Stimulated activated CD4-positive, alpha-beta T cell treated with anti-CD3 and anti-CD28 coated beads, Interleukin-1b, Interleukin-23, amount 100 ng/mL, for 48 hours (primary cell): ENCODE measurements at places on chromosomes 16 and 17.
A peak's percentile ranks its signal among the peaks of the same experiment; 100 is the strongest.

DNA sequence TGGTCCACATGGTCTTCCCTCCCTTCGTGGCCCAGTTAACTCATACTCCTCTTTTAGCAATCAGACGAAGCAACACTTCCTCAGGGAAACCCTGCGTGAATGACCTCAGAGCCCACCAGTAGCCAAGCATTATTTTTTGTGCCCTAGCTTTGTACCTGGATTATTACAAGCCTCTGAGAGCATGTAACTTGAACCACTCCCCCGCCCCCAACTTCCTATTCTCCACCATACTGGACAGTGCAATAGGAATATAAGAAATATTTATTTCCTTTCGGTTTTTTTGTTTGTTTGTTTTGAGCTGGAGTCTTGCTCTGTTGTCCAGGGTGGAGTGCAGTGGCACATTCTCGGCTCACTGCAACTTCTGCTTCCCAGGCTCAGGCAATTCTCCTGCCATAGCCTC lies 2.9 kb downstream of the CPPED1 start:
- DNase-seq, result no peak

GRCh38 chr17:47733674-47734410 lies 806 bp downstream of the TBX21 start:
- DNase-seq, result no peak

DNA sequence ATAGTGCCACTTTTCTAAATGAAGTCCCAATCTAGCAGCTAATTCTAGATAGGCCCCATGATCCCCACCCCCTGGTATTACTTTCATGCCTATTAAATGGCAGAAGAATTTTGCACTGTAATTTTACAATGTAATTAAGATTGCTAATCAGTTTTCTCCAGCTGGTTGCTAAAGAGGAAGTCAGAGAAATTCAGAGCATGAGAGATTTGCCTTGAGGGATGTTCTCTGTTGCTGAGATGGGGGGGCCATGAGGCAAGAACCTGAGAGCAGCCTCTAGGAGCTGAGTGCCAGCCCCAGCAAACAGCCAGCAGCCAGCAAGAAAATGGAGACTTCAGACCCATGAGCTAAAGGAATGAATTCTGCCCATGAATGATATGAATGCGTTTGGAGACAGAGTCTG lies 38.9 kb downstream of the SHCBP1 start:
- no peak for DNase-seq

- DNase-seq, result no peak
Observed at GRCh38 chr17:15479703-15480102, 12.3 kb upstream of the CDRT4 start.

DNA sequence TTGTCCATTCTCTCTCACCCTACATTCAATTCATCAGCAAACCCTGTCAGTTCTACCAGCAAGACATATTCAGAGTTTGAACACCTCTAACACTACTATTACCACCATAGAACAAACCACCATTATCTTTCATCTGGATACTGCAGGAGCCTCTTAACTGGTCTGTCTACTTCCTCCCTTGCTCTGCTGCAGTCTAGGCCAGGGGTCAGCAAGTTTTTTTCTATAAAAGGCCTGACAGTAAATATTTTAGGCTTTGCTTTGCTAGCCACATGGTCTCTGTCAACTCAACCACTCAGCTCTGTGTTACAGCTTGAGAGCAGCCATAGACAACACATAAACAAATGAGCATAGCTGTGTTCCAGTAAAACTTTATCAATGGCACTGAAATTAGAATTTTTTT lies 13.8 kb downstream of the KCTD19 start:
- no peak for DNase-seq

DNA sequence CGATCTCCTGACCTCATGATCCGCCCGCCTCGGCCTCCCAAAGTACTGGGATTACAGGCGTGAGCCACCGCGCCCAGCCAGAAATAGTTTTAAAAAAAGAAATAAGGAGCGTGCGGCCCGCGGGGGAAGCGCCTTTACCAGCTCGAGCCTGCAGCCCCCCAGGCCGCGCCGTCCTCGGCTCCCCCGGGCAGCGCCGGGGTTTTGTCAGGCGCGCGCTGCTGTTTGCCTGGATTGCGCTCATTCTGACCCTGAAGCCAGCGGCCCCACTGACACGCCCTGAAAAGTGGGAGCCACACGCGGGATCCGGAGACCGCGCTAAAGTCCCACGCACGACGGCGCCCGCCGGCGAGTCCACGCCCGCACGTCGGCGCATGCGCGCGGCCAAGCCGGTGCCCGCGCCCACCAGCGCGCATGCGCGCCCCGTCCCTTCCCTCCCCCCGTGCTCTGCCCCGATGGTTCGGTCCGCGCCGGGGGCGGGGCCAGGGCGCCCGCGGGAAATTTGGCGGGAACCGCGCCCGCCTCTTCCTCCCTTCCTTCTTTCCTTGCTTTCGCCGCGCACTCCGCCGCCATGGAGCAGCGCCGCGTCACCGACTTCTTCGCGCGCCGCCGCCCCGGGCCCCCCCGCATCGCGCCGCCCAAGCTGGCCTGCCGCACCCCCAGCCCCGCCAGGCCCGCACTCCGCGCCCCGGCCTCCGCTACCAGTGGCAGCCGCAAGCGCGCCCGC lies at the start of gene CDT1:
Gene CDT1, plus strand, starts transcription at position 526 of the 724 bp plus-strand sequence. Its CDS starts 43 bp downstream, at position 569.
- peak; percentile 84 for DNase-seq

DNA sequence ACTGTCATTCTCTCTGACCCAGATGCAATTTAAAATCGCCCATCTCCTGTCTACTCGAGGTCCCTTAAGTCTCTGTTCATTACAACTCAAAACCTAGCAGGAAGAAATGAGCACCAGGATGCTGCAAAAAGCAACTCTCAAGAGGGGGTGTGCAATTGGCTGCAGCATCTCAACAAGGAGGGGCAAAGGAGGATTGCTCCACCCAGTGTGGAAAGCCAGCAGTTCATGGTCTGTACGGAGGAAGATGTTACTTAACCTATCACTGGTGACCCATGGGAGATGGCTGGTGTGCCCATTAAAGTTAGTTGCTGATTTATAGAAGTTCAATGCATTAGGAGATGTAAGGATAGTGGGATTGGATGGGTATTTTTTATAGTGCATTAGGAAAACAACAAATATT lies 147.4 kb downstream of the CDK5R1 start:
- DNase-seq, result no peak

DNA sequence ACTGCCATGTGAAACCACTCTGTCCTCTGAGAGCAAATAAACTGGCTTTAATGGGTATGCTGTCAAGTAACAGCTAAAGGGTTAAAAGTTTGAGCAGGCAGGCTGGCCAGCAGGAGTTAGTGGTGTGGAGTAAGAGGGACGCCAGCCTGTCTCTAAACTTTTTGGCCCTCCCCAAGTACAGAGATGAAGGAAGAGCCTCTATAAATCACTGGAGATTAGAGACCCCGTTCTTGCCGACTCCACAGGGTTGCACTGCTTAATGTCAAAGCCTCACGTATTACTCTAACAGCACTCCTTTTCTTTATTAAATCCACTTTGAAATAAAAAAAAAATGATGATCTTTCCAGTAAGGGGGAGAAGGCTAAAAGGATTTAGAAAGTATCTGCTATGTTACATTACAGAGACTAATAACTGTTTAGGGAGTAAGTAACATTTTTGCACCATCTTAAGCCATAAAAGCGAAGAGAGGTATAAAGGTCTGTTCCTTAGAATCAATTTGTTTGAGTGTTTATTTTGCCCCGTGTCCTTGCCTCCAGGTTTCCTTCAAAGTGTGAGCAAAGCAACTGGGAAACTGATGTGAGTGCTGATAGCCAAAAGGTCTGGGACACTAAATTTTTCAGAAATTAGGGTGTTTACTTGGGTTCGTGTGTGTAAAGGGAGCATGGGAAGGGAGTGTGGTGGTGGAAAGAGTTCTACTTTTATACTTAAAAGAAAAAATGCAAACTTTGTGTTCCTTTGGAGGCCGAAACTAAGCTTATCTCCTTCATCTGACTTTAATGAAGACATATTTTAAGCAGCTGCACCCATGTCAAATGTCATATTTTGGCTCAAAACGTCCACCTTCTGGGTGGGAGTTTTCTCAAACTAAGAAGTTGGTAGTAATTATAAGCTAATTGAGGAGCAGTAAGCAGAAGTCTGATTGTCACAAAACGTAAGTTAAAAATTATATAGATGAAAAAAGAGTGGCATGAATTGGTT lies 109.9 kb upstream of the TBX2 start:
- no peak for DNase-seq

- peak; percentile 83 for DNase-seq
Observed at GRCh38 chr16:69565671-69566239, at the start of gene NFAT5. Gene NFAT5, plus strand, starts transcription at chr16:69565966. Its CDS starts 336 bp downstream, at chr16:69566302.

GRCh38 chr17:28547623-28548416 lies 4.6 kb downstream of the UNC119 start:
- peak; percentile 79 for DNase-seq

GRCh38 chr16:23947838-23948237 lies 112.1 kb downstream of the PRKCB start:
- DNase-seq, result no peak

DNA sequence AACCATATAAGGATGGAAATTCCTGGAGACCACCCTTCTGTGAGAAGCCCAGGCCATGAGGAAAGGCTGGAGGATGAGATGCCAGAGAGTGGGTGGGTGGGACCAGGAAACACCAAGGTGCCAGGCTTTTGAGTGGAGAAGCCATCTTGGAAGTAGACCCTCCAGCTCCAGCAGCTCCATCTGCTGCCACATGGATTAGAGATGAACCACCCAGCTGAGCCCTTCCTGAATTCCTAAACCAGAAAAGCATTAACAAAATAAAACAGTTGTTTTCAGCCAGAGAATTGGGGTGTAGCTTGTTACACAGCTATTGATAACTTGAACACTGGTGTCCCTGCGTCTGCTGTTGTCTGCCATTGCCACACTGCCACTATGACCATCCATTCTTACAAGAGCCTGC lies 6.3 kb upstream of the TMEM114 start:
- DNase-seq, result no peak
